HS-5 (cell line): ENCODE measurements at places on chromosomes 3 and 15.

GRCh38 chr15:74206801-74207281, 4.3 kb upstream of the STRA6 start:
- no peak for DNase-seq

DNA sequence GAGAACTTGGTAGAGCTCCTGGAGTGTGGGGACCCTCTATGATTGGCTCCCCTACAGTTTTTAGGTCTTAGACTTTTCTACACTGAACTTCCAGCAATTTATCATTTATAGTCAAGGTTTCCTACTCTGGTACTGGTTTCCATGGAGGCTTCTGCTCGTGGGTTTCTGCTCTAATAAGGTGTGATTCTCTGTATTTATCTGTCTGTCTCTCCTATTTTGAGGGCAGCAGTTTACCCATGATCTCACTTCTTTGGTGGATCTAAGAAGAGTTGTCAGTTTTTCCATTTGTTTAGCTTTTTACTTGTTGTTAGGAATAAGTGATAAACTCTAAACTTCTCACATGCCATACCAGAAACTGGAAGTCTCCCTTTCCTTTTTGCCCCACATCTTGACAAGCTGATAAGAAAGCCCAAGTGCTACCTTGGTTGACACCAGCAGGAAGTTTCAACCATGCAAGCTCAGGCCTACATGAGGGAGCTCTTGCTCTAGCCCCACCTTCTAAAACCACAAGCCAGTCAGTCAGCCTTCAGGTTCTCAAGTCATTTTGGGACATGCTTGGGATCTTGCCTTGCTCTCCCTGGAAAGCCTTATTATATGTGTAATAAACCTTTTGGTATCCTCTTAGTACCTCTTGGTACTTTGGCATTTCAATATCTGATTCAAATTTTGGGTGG, 10.0 kb downstream of the TIMMDC1 start:
- DNase-seq, result no peak

DNA sequence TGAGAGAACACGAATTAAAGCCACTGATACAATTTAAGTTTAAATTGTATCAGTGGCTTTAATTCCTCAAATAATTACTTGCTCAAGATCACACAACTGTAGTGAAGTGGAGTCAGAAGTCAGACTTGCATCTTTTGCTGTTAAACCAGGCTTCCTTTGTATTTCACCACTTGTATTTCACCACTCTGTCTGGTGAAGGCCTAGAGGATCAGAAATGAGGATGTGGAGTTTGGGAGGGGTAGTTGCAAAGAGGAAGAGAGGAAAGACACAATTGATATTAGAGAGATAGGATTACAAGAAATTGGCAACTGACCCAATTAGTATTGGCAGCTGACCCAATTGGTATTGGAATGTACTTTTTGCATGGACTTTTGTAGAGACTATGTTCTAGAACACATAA, 288.1 kb upstream of the GPR149 start:
- no peak for DNase-seq

DNA sequence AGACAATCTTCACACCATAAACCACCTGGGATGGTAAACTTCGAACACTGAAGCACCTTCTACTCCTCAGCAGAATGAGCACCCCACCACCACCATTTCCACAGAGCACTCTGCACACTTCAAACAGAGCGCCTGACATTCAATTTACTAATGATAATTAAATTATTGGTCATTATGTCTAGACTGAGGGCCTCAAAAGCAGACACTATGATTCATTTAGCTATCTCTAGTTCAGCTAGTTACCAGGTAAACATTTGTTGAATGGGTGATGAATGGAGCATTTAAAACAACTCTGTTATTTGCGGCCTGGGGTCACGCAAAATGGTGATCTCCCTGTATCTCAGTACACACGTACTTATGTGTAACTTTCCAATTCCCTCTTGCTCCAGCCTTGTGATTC, 40.9 kb downstream of the ACAP2 start:
- no peak for DNase-seq

- no peak for DNase-seq
These were observed 220.5 kb downstream of the FAM43A start for GRCh38 chr3:194906229-194906629.

DNA sequence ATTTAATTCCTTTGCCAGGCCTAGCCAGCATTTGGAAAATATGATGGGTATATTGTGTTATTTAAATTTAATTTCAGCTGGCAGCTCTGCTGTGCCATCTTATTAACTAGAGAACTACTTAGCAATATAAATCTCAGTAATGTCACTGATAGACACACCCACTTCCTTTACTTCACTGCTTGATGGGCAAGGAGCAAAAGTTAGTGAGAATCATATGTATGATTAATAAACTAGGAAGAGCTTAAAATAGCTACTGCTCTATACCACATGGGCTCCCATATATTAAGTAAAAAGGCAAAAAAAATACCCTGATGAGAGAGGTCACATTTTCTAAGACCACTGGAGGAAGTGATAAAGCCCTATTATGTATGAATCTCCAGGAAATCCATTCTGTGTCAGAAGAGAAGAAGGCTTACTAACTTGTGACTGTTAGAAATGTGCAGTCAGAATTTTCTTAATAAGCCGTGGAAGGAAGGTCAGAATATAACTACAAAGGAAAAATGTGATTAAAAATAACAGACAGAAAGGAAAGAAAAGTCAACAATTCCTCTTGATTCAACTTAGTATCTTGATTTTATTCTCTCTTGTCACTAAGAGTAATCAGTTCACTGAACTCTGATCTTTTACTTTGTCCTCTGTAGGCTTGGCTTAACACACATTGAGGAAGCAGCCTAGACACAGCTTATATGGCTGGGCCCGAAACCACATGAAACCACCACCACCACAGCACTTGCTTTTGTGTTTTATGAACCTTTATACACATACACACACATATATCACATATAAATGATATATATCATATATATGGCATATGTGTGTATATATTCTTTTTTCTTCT, 1233.9 kb upstream of the ALCAM start:
- peak; percentile 44 for DNase-seq

DNA sequence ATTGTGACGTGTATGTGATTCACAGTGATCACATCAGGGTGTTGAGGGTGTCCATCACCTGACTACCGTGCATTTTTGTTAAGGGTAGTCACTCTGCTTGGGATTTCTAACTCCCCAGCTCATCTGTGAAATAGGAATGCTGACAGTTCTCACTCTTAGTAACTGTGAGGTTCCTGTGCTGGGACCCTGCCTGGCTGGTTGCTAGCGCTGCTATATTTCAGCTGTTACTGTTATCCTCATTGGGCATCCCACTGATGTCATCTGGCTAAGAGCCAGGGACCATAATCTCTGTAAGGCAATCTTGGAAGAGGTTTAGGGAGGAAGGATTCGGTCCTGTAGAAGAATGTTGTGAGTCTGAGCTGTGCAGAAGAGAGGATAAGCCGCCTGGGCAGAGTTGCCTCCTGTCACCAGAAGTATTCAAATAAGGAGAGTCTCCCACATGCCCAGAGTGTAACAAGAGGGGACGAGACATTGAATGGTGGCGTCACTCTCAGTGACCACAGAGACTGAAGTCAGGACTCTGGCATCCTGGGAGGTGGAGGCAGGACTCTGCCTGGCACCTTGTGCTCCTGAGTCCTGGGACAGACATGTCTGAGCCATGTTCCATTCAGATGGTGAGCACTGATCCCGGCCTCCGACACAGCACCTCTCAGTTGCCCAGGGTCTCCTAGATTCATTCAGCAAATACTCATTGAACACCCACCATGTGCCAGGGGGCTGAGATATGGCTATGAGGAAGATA, 52.2 kb downstream of the FBLN2 start:
- peak; percentile 83 for DNase-seq
